Activated CD8-positive, alpha-beta memory T cell treated with anti-CD3 and anti-CD28 coated beads, Interleukin-2, amount 50 U/mL, for 48 hours (primary cell): ENCODE measurements at places on chromosomes 2 and 18.

- DNase-seq = no peak
These were observed 34.6 kb downstream of the PRPF40A start for GRCh38 chr2:152682663-152683062.

DNA sequence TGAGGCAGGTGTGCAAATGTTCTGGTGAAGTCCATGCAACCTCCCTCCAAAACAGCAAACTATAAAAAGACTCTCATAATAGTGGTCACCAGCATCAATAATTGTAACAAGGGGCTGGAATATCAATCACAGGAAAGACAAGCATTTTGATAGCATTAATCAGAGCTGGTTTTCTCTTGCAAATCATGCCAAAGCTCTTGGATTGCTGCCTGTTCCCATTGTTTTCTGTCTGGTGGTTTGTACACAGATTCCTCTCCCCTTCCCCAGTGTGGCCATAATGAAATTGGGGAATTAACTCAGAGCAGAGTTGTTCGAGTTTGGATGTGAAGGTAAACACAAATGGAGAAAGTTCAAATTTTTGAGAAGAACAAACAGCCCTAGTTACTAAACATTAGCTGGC lies 134.2 kb downstream of the CDCA7 start:
- DNase-seq = no peak

DNA sequence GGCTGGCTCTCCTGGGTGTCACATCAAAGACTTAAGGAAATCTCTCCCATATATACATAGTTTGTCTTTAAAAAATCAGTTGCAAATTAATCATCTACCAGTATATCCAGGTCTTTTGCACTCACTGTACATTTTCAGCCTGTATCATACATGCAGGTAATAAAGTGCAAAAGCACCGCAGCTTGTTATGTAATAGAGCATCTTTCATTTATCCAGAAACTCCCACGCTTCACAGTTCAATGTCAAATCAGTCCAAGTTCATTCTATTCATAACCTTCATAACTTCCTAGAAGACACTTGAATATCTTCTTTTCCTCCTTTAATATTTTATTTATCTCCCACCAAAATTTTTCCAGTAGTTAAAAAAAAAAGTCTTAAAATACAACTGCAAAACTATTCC lies 89.6 kb upstream of the KCTD1 start:
- no peak for DNase-seq

GRCh38 chr2:138767101-138767500 lies 13.1 kb downstream of the NXPH2 start:
- no peak for DNase-seq

DNA sequence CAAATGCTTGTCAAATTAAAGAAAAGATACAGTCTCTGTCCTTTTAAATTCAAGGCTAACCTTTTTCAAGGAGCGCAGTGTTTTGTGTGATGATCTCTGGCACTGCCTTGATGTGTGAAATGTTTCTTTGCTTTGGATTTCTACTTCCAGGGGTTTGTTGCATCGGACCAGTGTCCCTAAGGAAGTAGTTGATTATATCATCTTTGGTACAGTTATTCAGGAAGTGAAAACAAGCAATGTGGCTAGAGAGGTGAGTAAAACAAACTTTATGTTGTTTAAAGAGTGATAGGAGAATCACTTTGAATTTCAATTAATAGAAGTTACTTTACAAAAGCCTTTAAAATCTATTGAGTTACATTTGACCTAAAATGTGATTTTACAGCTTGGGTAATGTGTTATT lies 28.8 kb downstream of the HADHB start:
- DNase-seq = no peak

DNA sequence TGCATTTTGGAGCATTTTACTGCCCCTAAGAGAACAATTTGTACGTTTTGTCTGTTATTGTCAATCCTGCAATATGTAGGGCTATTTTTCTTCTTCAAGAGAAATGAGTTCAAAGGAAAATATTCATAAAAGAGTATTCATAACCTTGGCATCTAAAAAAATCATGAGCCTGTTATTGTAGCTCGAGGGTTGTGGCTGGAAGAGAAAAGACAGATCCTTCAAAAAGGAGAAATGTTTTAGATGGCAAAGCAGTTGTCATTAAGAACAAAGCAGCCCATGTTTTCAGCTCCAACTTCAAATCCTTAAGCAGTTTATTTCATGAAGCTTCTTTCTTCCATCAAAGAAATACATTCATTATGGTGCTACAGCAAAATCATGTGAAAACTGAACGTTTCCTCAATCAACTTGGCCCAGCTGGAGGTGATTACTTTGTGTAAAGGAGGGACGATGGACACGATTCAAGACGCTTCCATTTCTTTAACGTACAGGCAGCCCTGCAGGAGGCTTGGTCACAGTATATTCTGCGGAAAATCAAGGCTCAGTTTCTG lies 31.4 kb downstream of the QPCT start:
- no peak for DNase-seq

- no peak for DNase-seq
These were observed 308.8 kb downstream of the PRKCE start for GRCh38 chr2:45960057-45960863.

DNA sequence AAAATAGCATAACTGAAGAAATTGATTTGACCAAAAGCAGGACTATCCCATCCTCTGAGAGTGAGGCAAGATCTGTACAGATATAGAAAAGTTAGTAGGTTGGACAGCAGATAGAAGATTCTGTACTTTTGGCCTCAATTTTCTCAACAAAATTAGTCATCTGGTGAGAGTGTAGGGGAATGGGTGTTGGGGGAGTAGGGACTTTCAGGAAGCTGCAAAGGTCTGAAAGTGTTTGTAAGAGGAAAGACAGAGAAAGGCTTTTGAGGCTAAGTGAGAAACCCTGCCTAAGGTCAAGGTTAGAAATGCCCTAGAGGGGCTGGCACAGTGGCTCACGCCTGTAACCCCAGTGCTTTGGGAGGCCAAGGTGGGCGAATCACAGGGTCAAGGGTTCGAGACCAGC lies 40.3 kb downstream of the DAPL1 start:
- DNase-seq = no peak

DNA sequence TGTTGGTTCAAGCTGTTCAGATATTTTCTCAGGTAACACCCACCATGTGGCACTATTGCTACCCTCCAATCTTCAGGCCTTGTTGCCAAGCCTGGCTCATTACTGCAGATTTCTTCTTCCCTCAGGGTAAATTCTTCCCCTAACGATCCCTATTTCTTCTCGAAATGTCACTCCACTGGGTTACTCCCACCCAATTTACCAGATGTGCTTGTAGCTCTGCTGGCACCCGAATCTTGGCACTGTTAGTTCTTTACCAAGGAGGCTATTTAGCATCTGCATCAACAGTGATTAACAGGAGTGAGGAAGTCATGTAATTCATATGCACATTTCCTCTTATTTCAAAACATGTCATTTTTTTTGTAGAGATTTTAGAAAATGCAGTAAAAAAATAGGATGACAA lies 217.1 kb upstream of the CYRIA start:
- no peak for DNase-seq

GRCh38 chr2:97673915-97674283 lies 4.4 kb downstream of the C2orf92 start:
- DNase-seq = peak; percentile 73

GRCh38 chr2:1670636-1671035 lies 73.7 kb downstream of the PXDN start:
- DNase-seq = no peak

DNA sequence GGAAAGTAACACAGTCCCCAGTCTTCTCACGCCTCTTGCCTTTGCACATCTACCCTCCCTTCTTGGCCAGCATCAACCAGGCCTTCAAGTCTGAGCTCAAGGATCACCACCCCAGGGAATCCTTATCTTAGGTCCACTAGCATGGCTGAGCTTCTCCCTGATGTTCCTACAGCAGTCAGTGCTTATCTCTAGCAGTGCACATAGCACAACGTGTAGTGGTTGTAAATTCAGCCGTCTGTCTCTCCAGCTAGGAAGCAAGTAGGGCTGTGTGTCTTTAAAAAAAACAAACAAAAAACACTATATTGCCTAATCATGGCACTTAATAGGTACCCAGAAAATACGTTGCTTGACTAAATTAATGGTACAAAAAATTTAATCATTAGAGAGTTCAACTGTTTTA lies 29.2 kb downstream of the KCNG3 start:
- DNase-seq = no peak

DNA sequence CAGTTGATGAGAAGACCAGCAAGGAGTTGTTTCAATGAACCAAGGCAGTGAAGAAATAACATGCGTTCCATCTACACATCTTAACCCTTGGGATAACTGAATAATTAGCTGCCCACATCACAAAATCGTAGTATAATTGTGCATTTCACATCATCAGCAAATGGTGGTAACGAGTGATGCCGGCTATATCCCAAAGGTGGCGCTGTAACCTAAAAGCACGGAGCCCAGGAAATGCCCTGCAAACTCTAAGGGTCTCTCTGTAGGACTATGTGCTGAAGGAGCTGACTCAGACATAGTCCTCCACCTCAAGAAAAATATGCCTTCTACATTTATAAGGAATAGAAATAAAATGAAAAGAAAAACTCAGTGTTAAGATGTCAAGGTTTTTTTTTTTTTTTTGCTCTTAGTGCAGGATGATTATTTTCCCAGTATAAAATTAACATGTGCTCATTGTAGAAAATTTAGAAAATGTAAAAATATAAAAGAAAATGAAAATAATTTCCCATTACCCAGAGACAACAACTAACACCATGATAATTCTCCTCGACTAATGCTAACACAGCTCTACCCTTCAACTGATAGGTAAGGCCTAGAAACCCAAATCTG lies 23.1 kb upstream of the DSG3 start:
- DNase-seq = no peak

DNA sequence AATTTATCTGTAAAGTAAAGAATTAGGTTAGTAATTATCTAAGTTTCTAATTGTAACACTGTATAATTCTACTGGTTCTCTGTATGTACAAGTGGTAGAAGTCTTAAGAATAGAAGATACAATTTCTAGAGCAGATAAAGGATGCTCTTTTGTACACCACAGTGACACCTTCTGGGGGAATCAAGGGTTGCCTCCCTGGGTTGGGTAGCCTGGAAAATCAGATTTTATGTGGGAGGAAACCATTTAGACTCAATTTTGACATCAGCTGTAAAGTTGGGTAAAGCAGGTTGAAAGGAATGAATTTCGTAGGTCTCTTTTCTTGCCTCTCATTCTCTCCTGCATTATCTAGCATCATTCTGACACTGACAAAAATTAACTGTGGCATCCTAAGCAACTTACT lies 354.8 kb downstream of the DCC start:
- no peak for DNase-seq

DNA sequence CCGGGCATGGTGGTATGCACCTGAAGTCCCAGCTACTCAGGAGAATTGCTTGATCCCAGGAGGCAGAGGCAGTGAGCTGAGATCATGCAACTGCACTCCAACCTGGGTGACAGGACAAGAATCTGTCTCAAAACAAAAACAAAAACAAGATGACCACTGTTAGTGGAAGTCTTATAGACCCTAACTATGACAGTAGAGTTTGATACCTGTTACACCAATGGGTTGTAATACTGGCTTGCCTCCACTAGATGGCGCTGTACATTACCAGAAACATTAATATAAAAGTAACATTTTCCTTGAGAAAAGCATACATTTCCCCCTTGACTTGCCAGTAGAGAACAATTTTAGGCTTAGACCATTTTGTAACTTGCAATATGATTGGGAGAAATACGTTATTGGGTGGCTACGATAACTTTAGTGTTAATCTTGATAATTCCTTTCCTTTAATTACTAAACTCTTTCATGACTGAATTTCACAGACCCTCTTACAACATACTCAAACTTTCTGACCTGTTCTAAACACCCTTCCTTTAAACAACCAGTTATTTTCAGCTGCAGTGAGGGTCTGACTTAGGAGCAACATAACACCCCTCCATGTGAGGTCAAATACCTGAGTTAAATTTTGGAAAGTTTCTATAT lies 19.5 kb downstream of the SLC25A52 start:
- DNase-seq = peak; percentile 73

GRCh38 chr18:67134911-67135310 lies 381.6 kb downstream of the DSEL start:
- no peak for DNase-seq

- DNase-seq = peak; percentile 32
These were observed 17.9 kb downstream of the LDLRAD4 start for GRCh38 chr18:13236411-13236810.

GRCh38 chr2:48939232-48939631 lies 183.7 kb upstream of the LHCGR start:
- no peak for DNase-seq
